ENCODE measurements at places on chromosomes 3 and 15. TPM values are rescaled to one million over a fixed set of nuclear protein-coding genes. Genes with fewer than 3 reads are reported as not detected.

GRCh38 chr3:40827942-40828688 lies 303.4 kb downstream of the ZNF621 start:
- no peak overlapping the region for H3K4me3 ChIP-seq
- H3K27me3 ChIP-seq = no peaks in the 10 kb centered on the region
- DNase-seq = peak; percentile 10

GRCh38 chr3:140067487-140067886 lies 132.5 kb downstream of the CLSTN2 start:
- H3K4me1 ChIP-seq = no peaks in the 10 kb centered on the region
- H3K36me3 ChIP-seq = no peaks in the 10 kb centered on the region
- no peak overlapping the region for H3K4me3 ChIP-seq
- H3K27me3 ChIP-seq = no peaks in the 10 kb centered on the region

GRCh38 chr15:99917252-99917651 lies 184.0 kb upstream of the LYSMD4 start:
- no peak overlapping the region for H3K4me3 ChIP-seq
- no peaks in the 10 kb centered on the region for H3K36me3 ChIP-seq
- peaks cover 5% of the 10 kb centered on the region for H3K27me3 ChIP-seq
- no peak for DNase-seq
- H3K4me1 ChIP-seq = no peaks in the 10 kb centered on the region
- H3K27ac ChIP-seq = no peak overlapping the region

GRCh38 chr15:77709135-77709886 lies 76.6 kb upstream of the LINGO1 start:
- H3K27me3 ChIP-seq = peaks cover 3% of the 10 kb centered on the region
- no peak overlapping the region for H3K4me3 ChIP-seq
- H3K4me1 ChIP-seq = no peaks in the 10 kb centered on the region
- no peak overlapping the region for H3K27ac ChIP-seq
- DNase-seq = no peak

DNA sequence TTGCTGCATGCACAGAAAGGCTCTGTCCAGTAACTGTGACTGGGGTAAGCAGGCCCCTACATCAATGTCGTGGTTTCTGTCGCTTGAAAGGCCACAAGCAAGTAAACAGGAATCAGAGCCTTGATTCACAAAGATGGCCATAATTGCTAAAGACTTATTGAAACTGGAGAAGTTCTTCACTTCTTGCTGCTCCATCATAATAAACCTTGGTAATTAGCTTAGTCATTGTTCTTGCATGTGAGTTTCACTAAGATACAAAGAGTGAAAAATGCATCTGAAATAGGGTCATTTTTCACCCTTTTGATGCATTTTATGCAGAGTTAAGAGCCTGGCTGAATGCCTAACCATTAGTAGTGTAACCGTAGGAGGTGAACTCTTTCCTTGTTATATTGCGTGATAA lies 3.2 kb downstream of the SEMA6D start:
- H3K27ac ChIP-seq = no peak overlapping the region
- peaks cover 6% of the 10 kb centered on the region for H3K4me1 ChIP-seq
- H3K27me3 ChIP-seq = peaks cover 11% of the 10 kb centered on the region
- H3K4me3 ChIP-seq = no peak overlapping the region

DNA sequence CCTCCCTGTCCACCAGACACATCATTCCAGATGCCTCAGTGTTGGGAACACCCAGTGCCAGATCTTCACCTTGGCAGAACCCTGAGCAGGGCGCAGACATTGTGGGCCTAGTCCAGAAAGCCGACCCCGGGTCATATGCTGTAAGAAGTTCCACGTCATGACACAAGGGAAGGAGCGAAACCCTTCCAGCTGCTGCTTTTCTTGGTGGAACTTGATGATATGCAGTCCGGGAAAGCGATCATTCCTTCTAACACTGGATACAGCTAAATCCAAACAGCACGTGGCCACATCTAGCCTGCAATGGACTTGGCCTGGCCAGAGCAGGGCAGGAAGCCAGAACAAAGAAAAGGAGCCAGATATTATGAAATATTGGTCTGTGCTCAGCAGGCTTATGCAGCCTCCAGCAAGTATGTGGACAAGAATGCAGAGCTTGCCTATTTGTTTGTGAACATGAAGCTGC lies 22.0 kb downstream of the GASK1A start:
- no peak overlapping the region for H3K4me3 ChIP-seq
- no peaks in the 10 kb centered on the region for H3K27me3 ChIP-seq
- no peaks in the 10 kb centered on the region for H3K36me3 ChIP-seq
- H3K27ac ChIP-seq = peak overlapping the region; percentile 86
- peak; percentile 65 for DNase-seq

DNA sequence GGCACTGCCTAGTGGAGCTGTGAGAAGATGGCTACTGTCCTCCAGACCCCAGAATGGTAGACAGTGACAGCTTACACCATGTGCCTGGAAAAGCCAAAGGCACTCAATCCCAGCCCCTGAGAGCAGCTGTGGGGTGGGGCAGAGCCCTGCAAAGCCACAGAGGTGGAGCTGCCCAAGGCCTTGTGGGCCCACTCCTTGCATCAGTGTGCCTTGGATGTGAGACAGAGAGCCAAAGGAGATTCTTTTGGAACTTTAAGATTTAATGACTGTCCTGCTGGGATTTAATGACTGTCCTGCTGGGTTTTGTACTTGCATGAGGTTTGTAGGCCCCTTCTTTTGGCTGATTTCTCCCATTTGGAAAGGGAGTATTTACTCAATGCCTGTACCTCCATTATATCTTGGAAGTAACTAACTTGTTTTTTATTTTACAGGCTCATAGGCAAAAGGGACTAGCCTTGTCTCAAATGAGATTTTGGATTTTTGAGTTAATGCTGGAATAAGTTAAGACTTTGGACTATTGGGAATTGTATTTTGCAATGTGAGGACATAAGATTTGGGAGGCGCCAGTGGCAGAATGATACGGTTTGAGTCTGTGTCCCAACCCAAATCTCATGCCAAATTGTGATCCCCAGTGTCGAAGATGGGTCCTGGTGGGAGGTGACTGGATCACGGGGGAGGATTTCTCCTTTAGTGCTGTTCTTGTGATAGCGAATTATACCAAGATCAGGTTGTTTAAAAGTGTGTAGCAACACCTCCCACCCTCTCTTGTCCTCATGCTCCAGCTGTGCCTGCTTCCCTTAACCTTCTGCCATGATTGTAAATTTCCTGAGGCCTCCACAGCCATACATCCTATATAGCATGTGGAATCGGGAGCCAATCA lies 80.4 kb downstream of the MYO5A start:
- H3K27ac ChIP-seq = no peak overlapping the region
- H3K27me3 ChIP-seq = no peaks in the 10 kb centered on the region
- DNase-seq = no peak
- no peak overlapping the region for H3K4me3 ChIP-seq
- no peaks in the 10 kb centered on the region for H3K36me3 ChIP-seq

DNA sequence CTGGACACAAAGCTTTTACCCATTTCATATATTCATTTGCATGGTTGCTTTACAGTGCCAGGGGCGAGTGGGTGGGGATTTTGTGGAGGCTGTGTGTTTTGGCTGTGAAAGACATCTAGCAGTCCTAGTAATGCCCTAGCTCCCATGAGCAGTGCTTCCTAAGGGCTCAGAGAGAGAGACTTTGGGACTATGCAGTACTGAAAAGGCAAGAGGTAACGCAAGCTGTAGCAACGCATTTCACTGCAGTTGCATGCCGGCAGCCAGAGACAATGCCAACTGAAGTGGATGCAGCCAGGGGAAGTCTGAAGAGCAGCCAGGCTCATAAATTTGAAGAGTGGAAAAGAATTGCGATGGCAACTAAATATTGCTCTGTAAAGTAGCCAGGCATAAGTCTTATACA lies 27.4 kb upstream of the ATP10A start:
- H3K4me3 ChIP-seq = no peak overlapping the region
- peak; percentile 27 for DNase-seq
- no peaks in the 10 kb centered on the region for H3K36me3 ChIP-seq

DNA sequence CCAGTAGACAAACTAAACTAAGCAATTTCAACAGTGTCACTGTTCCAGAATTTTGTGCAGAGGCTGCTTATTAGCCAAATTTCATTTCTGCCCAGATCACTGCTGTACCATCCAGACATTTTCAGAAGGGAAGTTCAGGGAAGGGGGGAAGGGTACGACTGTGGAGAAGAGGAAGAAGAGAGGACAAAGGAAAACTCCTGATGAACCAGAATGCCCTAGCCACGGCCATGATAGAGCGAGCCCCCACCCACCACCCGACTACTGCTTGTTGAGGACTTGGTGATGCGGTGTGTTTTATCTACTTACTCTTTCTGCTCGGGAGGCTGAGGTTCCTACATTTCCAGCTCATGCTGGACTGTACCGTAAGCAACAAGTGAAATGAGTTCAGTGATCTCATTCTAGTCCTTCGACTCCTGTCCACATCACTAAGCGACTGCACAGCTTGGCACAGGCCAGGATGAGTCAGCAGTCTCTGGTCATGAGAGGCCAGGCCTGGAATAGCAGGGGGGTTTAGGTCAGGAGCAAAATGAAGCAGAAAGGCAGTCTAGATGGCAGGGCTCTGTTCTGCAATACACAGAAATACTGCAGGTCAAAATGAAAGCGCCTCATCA lies 330.8 kb downstream of the TIGIT start:
- no peaks in the 10 kb centered on the region for H3K36me3 ChIP-seq
- peaks cover 5% of the 10 kb centered on the region for H3K4me1 ChIP-seq
- peak overlapping the region; percentile 20 for H3K4me3 ChIP-seq
- DNase-seq = peak; percentile 74
- H3K27me3 ChIP-seq = no peaks in the 10 kb centered on the region

- no peak overlapping the region for H3K27ac ChIP-seq
- no peak overlapping the region for H3K4me3 ChIP-seq
- no peak for DNase-seq
- H3K4me1 ChIP-seq = no peaks in the 10 kb centered on the region
- no peaks in the 10 kb centered on the region for H3K27me3 ChIP-seq
Measured at GRCh38 chr3:13963137-13963886, 83.4 kb upstream of the WNT7A start.

DNA sequence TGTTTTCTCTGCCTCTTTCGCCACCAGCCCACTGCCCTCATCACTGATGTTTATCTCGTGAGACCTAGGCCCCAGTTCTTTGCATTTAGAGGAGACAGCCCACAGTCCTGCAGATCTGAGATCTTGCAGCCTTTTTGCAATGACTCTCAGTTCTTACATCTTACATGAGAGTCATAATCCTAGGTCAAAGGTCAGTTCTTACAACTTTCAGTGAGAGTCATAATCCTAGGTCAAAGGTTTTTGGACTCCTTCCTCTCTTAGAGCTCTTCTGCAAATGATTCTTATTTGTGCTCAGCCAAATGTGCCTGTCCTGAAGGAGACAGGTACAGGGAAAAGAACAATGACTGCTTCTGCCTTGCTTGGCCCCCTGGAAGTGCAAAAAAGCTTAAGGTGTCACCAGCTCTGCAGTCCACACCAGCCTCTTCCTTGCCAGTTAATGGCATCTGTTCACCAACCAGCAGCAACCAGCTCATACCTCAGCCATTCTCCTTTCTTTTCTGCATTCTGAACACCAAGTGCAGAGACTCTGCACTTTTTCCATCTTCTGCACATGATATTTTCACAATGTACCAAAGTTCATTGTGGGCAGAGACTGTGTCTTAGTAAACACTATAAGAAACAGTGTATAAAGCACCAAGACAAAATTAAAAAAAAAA lies 67.1 kb downstream of the ABHD5 start:
- H3K4me3 ChIP-seq = no peak overlapping the region
- H3K27me3 ChIP-seq = no peaks in the 10 kb centered on the region
- no peak for DNase-seq
- no peaks in the 10 kb centered on the region for H3K36me3 ChIP-seq
- H3K4me1 ChIP-seq = peaks cover 28% of the 10 kb centered on the region

- no peak overlapping the region for H3K27ac ChIP-seq
- peak; percentile 13 for DNase-seq
- H3K4me3 ChIP-seq = no peak overlapping the region
- no peaks in the 10 kb centered on the region for H3K4me1 ChIP-seq
- no peaks in the 10 kb centered on the region for H3K36me3 ChIP-seq
- no peaks in the 10 kb centered on the region for H3K27me3 ChIP-seq
Measured at GRCh38 chr3:42300013-42300412, 34.0 kb upstream of the CCK start.

- no peak for DNase-seq
- H3K4me3 ChIP-seq = no peak overlapping the region
- H3K27me3 ChIP-seq = no peaks in the 10 kb centered on the region
- no peak overlapping the region for H3K27ac ChIP-seq
- no peaks in the 10 kb centered on the region for H3K4me1 ChIP-seq
- no peaks in the 10 kb centered on the region for H3K36me3 ChIP-seq
Measured at GRCh38 chr3:67526246-67526645, 128.2 kb downstream of the SUCLG2 start.

DNA sequence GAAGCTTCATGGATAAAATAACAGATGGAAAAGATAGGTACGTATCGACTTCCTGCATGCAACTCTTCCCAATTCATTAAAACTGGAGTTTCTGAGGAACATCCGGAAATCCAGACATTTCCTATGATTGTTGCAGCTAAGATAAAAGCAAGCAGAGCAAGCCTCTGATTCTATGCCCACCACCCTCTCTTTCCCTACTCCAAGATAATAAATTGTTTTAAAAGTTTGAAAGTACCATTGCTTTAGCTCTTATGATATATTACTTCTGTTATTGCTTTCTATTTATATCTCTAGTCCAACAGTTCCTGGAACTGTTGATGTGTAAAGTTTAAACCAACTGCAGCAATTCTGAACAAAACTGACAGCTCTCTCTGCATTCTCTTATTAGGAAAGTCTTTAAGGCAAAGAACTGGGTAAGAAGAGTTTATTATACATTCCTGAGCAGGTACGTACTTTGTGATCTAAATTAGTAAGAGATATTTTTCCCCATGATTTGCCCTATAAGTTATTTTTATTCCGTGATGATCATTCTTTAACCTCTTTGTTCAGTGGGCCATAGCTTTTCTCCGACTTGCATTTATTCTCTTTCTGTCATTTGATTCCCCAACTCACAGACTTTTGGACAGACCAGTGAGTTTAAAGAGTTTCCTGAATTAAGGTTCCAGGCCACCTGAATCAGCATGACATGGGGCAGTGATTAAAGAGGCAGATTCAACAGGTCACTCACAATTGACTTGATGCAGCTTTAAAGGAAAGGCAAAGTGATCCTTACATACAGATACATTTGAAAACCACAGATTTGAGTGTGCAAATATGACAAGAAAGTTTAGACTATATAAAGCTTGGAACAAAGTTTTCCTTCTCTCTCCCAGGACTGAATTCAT lies 94.2 kb upstream of the THRB start:
- no peaks in the 10 kb centered on the region for H3K27me3 ChIP-seq
- no peak overlapping the region for H3K4me3 ChIP-seq
- DNase-seq = no peak
- peaks cover 37% of the 10 kb centered on the region for H3K4me1 ChIP-seq

DNA sequence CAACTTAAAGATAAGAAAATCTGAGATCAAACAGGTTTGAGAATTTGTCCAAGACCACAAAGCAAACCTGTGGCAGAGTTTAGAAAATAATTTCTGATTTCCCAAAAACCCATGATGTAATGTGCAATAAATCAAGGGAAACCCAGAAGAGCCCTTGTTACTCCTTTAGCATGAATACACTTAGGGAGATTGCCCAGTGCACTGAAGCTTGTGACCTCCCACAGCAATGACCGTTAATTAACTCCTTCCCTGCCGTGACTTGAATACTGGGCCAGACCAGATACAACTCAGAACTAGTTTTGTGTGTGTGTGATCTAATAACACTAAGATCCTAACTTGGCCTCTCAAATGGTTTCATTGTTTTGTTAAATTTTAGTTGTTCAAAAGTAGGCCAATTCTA lies 2.5 kb downstream of the PRKAR2A start:
- H3K4me1 ChIP-seq = peaks cover 26% of the 10 kb centered on the region
- H3K36me3 ChIP-seq = no peaks in the 10 kb centered on the region
- DNase-seq = no peak
- no peaks in the 10 kb centered on the region for H3K27me3 ChIP-seq

Gene SYNPR
- not detected for total RNA-seq

Gene LRRC34
- not detected for total RNA-seq

Gene GABRB3
- 1.9 TPM for total RNA-seq

Gene BOC
- total RNA-seq = 68.3 TPM

Gene TMEM40
- not detected for total RNA-seq

Gene DOCK3
- total RNA-seq = 0.60 TPM

Gene NANOGP8
- total RNA-seq = not detected

Gene EMC7
- total RNA-seq = 1.8 TPM

Measured in transverse colon (tissue), 4 donors.